CD4-positive, alpha-beta T cell treated with Interleukin-1 beta for 1 hour (primary cell): ENCODE measurements at places on chromosomes 1 and 21.

DNA sequence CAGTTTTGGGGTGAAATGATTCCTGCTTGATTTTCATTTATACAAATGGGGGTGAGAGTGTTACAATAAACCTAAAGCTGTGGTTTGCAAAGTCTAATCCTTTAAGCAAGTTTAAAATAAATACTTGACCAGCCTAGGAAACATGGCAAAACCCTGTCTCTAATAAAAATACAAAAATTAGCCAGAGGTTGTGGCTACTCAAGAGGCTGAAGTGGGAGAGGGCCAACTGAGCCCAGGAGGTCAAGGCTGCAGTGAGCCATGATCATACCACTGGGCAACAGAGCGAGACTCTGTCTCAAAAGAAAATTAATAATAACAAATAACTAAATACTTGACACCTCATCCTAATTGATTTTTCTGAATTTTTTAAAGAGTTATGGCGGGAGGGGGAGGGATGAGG is 110.8 kb downstream of the EIF4G3 start:
- no peak for DNase-seq

DNA sequence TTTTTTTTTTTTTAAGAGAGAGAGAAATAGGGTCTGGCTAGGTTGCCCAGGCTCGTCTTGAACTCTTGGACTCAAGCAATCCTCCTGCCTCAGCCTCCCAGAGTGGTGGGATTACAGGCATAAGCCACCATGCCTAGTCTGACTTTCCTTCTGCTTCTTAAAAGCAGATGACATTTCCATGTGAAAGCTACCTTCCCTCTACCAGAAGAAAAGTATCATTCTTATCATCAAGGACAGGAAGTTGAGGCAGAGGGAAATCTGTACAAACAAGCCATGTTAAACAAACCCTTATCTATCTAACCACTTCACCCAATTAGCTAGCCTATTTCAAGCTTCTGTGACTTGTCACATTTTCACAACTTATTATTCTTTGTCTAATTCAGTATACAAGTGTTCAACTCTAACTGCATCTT is 54.8 kb downstream of the SAMSN1 start:
- DNase-seq, result no peak

DNA sequence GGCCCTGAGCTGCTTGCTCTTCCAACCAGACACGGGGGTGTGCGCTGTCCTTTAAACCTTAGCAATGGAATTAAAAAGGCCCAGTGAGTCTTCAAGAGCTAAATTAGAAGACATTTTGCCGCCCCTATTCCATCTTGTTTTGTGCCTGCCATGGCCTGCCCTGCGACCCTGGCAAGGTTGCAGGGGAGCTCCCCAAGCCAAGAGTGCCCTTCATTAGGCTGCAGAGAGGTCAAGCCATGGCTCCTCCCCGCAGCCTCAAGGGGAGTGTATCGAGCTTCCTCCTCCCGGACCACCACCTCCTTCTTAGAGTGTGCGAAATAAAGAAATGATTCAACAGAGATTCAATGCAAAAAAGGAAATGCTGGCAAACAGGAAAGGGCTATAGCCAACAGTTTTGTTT is 256.2 kb downstream of the DYRK1A start:
- DNase-seq, result no peak

DNA sequence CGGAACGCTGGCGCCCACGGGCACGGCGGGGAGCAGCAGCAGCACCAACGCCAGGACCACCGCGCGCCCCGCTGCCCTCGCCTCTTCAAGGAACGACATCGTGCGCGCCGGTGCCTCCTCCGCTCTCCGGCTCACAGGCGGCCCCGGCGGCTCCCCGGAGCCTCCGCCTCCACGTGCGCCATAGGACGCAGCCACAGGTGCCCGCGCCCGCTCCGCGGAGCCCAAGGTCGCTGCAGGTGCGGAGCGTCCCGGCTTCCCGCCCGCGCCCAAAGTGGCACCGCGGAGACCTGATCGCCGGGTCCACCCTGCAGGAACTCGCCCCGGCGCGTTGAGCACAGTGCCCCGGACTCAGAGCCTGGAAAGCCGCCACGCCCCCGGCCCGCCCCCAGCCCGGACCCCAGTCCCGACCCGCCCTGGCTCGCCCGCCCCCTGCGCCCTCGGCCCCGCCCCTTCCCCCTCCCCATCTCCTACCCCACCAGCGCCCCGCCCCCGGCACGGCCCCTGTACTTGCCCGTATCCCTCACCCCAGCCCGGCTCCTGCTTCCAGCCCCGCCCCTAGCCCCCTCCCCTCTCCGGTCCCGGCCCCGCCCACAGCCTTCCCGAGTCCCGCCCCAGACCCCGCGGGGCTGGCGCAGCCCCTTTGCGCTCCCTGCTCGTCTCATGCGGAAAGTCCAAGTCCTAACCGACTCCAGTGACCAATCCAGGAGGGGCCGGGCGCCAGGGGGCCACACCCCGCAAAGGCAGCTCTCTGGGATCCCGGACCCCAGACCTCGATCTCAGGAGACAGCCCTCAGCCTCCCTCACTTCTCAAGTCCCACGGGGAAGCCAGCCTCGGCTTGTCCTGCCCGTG is at the start of gene MEGF6:
Gene MEGF6 (minus strand): TSS at position 339 of the 850 bp plus-strand sequence. CDS start 240 bp downstream, at position 99.
- peak; percentile 63 for DNase-seq
